Stimulated activated CD4-positive, alpha-beta T cell treated with anti-CD3 and anti-CD28 coated beads, TNF-alpha, amount 100 ng/mL, for 1 hour (primary cell): ENCODE measurements at places on chromosomes 1 and 21.

- no peak for DNase-seq
Observed at GRCh38 chr1:235502601-235503402, 1.4 kb downstream of the B3GALNT2 start.

- no peak for DNase-seq
Observed at GRCh38 chr1:12495725-12496124, 122.3 kb downstream of the DHRS3 start.

- DNase-seq = no peak
Observed at GRCh38 chr1:88454781-88455180, 229.3 kb upstream of the PKN2 start.

DNA sequence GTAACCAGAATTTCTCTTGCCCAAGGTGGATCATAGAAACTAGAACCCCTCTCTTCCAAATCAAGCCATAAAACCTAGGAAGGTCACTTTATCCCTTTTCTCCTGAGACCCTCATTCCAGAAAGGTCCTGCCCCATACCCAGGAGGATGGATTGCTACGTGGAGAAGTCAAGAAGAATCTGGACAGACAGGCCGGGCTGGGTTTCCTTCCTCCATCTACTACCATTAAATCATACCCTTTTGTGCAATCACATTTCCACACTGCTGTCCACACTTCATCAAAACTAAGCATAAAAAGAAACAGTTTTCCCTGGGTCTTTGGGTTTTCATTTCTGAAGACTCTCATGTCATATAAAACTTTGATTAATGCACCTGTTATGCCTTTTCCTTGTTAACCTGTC is 65.4 kb downstream of the C21orf91 start:
- no peak for DNase-seq

DNA sequence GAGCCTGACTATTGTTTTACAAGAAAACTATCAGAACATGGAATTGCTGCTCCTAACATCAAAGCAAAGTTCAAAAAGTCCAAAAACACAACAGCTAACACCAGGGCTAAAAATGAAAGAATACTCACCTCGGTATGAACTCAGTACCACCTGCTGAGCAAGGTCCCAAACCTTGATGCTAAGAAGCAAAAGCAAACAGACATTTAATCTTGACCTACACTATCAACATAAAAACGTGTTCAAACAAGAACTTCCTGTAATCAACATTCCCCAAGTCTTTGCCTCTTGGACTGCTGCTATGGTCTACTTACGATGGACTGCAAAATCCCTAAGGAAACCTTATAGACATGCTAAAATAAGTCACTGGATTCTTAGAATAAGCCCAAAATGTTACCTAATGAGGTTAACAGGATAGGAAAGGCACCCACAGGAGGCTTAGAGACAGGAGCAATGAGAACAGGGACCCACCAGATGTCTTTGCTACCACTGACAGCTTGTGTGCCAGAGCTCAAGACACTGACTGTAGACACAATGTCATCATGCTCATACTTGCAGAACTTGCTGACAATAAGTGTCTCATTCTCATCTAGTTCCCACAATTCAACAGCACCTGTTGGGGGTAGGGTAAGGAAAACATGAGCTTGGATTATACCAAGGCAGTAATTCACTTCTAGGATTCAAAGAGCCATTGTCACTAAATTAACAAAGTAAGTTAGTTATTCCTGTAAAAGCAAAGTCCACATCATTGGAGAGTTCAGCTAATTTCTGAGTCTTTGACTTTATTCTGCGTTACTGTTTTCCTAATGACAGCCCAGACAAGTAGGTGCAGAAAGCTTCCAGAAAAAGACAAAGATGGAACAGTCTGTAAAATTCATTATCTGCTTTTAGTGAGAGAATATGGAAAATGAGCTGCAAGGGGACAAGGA is 1.8 kb downstream of the WDR77 start:
- no peak for DNase-seq

DNA sequence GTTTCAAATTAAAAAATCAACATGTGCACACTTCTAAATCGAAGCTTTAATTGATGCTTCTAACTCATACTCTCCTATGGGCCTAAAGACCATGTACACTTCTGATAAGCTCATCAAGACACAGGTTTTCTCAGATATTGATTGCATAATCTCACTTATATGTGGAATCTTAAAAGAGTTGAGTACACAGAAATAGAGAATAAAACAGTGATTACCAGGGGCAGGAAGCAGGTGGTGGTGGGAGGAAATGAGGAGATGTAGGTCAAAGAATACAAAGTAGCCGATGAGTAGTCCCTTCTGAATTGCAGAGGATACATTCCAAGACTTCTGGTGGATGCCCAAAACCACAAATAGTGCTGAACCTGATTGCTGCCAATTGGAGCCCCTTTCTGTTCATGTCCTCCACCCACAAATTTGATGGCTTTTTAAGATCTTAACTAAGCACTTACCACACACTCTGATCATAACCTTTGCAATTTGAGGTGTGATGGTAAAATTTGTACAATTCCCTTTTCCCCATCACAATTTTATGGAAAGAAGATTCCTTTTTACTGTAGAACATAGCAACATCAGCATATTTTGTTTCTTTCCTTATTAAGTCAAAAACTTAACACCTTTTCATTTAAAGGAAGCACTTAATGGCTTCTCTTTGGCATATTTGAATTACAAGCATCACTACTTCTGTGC is 3.3 kb upstream of the CD1B start:
- no peak for DNase-seq

GRCh38 chr1:156154317-156154749 is 948 bp downstream of the SEMA4A start:
- no peak for DNase-seq

- DNase-seq = no peak
Observed at GRCh38 chr1:192730198-192730597, 78.6 kb upstream of the RGS2 start.

DNA sequence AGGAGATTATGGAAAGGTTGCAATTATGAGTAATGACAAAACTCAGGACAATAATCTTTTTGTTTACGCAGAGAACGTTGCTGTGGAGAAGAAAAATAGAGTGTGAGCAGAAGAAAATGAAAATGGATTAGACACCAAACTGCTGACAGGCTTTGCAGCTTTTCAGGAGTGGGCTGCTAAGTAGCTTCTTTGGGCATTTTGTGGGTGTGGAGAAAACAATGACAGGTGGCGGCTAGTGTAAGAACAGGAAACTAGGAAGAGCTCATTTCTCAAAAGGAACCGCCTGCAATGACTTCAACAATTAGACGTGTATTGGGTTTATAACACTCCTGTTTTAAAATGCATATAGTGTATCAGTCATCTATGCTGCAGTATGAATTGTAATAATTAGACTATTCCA is 18.3 kb upstream of the PALMD start:
- no peak for DNase-seq

DNA sequence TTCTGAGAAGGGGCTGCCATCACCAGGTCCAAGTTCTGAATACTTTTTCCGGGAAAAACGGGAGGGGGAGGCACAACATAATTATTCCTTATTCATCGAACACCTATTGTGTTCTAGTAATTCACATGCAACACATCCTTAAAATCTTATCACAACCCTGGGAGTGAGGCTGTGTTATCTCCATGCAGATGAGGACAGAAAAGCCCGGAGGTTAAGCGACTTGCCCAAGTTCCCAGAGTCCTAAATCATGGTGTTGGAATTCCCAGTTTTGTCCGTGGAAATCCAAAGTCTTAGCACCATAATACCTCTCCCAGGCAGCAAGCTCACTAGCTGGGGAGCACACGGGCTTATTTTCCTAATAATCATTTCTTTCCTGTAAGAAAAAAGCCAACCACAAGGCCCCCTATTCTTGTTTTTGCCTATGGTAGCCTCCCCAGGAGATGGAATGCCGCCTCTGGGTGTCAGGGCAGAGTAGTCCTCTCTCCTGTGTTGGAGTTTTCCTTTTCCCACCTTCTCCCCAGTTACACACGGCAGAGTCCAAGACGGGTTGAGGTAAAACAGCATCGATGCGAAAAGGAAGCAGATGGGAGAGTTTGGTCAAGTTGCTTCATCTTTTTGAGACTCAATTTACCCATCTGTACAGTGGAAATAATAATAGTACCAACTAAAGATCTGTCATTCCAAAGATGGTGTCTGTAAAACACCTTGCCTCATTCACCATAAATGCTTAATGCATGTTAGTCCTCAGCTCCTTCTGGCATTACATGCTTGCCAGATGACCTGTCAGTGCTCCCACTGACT is 228.0 kb upstream of the TMEM51 start:
- no peak for DNase-seq

DNA sequence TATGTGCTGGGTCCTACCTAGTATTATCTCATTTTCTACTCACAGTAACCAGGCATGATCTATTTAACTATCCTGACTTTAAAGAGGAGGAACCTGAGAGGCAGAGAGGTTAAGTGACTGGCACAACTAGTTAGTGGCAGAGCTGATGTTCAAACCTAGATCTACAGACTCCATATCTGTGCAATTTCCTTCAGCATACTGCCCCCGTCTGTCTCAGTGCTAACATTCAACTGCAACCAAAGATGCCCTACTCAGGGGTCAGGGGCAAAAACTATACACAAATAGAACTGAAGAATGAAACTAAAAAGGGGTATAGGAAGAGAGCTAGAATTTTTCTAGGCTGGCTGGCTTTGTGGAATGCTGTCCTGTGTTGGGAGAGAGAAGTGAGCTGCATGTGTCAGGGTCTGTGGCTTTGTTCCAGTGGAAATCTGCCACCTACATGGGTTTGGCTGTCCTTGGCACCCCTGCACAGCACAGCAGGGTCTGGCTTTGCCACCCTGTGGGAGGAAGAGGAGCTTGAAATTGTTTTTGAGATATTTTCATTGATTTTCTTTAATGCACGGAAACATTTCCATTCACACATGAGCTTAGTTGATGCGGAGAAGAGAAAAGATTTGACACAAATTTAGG is 368.5 kb downstream of the RPS6KC1 start:
- DNase-seq = no peak

- DNase-seq = no peak
Observed at GRCh38 chr1:115284209-115284608, 53.8 kb downstream of the NGF start.

- no peak for DNase-seq
Observed at GRCh38 chr1:119537966-119538365, 31.0 kb downstream of the HSD3B1 start.

GRCh38 chr1:39955547-39956539 is 898 bp downstream of the MFSD2A start:
- DNase-seq = peak; percentile 43

DNA sequence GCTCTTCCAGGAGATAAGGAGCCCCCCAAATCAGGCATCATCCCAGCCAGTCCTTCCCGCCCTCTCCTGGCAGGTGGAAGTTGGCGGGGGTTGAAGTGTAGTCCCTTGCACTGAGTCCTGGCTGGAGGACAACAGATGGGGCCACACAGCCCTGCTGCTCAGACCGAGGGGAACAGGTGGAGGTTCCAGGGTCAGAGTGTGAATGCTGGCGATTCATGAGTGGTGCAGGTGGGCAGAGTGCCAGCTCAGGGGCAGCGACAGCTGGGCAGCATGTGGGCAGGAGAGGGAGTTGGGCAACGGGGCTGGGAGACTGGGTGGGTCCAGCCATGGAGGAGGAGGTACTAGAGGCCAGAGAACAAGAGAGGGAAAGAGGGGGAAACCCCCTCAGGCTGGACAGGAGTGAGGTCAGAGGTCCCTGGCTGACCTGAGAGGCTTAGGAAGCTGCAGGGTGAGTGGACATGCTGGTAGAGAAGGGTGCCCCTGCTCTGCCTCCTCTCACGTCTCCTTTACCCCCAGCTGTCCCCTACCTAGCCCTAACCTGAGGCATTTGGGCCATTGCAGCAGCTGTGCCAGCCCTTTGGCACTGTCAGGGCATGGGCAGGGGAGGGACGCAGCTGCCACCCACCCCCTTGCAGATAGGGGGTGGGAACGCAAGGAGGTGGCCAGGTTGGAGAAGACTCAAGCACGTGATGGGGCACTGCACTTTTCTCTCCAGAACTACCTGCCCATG is 11.3 kb upstream of the ADORA1 start:
- DNase-seq = no peak

GRCh38 chr1:238954865-238955264 is 431.5 kb upstream of the CHRM3 start:
- DNase-seq = no peak

GRCh38 chr1:29496701-29497100 is 260.4 kb downstream of the PTPRU start:
- DNase-seq = no peak

DNA sequence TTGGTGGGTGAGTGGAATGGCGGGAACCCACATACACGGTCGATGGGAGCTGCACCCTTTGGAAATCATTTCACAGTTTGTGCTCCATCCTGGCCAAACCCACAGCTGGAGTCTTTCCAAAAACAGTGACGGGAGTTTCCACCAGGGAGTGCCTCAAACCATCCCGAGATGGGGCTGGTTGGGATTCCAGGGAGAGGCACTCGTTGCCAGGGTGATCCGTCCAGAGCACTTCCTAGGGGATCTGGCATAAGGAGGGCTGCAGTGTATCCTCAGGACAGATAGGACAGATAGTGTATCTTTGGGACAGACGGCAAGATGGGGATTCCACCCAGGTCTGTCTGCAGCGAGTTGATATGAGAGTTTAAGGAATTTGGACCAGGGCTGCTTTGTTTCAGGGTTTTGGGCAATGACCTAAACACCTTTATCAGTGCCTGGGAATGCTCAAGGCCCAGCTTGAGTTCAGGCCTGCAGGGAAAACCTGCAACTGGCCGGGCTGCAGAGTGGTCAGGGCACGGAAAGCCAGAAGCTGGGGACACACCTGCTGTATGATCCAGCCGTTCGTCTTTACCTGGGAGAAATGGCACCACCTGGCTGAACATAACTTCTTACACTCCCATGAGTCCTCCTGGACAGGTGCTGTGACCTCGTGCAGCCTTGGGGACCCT is 3.4 kb upstream of the POFUT2 start:
- DNase-seq = no peak

GRCh38 chr1:193905288-193906085 is 719.1 kb upstream of the B3GALT2 start:
- DNase-seq = no peak

GRCh38 chr1:217435204-217435603 is 195.7 kb downstream of the GPATCH2 start:
- no peak for DNase-seq

DNA sequence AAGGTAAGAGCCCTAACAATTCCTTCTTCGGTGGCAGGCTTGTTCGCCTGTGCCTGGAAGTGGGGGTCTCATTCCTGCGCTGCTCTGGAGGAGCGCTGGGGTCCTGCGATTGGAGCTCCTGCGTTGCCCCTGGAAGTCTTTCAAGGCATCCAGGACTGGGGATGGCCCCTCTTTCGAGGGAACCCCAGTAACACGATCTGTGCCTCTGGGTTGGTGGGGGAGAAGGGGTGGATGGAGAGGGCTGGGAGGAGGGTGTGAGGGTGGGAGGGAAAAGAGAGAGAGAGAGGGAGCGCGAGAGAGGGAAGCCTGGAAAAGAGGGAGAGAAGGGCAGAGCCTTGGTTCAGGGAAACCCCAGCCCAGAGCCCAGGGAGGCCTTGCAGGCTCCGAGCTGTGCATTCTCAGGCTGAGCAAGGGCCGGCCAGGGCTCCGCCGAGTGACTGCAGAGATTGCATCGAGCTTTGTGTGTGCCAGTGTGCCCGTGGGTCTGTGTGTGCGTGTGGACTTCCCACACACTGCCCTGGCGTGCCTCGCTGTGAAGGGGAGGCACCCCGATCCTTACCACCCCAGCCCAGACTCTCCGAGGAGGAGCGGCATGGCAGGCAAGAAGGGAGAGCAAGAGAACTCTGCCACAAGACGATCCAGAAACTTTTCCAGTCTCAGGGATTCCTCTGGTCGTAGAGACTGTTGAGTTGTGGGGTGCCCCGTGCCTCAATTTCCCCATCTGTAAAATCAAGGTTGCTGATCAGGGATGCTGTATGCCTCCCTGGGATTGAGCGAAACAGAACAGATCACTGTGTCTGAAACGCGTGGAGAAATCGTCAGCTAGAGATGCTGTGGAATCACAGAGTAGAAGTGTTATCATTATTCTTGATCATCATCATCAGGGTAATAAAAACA is 619 bp downstream of the BCL9 start:
- peak; percentile 14 for DNase-seq

GRCh38 chr1:84492726-84493125 is 13.5 kb upstream of the SPATA1 start:
- DNase-seq = no peak
